ENCODE measurements at places on chromosomes 4 and X.

DNA sequence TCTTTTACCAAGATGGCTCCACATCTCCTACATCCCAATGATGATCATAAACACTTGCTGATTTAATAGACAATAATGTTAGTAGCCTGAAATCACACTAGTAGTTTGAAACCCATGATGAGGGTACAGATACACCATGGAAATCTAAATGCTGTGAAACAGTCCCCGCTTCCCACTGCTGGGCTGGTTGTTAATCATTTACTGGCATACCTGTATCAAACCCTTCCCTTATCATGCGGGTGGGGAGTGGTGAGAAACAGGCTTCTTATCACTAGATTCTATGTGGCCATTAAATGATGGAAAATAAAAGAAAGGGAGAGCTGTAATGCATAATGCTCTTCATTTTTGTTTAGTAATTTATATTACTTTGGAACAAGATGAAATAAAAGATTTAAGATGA lies 21.9 kb downstream of the MAOA start:
- DNase-seq: no peak

DNA sequence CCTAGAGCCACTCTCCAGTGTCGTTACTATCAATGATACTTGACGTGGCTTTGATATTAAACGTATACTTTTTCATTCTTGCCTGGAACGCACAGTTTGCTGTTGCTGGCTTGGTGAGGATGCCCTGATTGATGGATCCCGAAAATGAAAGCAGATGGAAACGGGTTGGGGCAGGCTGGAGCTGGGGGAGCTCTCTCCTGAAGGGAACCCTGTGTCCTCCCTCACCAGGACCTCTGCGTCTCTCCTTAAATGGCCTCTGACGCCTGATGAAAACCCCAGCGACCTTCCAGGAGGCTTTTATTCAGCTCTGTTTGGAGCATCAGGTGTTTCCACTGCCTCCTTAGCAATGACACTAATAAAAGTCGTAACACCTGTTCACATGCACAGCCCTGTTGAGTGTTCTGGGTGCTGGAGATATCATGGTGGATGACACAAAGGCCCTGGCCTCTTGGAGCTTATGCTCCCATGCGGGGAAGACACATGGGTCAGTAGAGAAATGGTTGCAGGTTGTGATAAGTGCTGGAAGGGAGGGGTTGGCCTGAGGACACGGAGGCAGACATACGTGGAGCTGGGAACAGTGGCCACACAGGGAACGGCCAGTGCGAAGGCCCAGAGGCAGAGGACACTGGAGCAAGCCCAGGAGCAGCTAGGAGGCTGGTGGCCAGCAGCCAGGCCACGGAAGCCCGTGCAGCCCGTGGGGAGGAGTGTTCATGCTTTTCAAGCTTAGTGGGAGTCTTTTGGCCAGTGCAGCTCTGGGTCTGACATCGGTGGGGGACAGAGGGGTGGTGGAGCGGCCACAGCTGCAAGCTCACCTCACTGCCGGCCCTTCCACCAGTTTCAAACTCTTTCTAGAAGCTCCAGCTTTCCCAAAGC lies 7.5 kb downstream of the MSANTD1 start:
- no peak for DNase-seq

GRCh38 chr4:14277505-14277904 lies 650.0 kb upstream of the BOD1L1 start:
- no peak for DNase-seq

- DNase-seq: no peak
These were observed 1.0 kb upstream of the HMX1 start for GRCh38 chr4:8872402-8873291.

DNA sequence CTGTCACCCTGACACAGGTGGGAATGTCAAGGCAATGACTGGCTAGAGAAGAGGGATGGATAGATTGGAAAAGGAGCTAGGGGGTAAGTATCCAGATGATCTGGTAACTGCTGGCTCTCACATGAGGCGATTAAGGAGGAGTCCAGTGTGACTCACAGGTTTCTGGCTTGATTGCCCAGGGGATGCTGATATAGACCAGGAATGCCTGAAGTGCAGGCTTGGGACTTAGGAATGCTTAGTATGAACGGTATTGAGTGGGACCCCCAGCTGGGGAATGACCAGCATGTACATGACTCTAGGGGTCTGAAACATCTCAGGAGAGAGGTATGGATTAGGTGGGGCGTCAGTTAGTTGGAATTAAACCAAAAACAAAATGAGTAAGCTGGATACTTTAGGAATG lies 65.8 kb upstream of the PRPS1 start:
- DNase-seq: no peak

DNA sequence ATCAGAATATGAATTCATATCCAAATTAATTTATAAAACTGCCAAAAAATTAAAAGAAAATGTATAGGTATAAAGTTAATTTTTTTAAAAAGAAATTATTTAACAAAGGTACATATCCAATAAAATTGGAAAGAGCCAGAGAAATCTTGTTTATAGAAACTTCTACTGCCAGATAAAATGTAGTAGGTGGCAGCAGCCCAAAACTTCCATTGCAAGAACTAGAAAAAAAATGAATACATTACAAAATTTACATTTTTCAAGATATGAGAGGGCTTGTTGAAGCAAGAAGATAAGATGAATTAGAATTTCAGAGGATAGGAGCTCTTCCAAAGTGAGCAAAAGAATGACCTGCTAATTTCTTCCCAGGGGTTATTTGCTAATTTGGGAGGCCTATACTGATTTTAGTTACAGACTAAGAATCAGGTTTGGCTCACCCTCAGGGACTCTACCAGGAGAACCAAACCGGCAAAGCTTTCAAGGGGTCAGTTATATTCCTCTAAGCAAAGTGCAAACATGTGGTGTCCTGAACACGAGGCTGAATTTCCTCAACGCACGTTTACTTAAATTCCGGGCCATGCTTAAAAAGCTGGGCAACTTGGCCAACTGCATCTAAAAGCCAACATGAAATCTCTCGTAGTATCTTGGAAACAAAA lies 17.5 kb downstream of the ANKRD50 start:
- no peak for DNase-seq

- no peak for DNase-seq
These were observed 127.1 kb downstream of the SLC7A11 start for GRCh38 chr4:138115053-138115452.

DNA sequence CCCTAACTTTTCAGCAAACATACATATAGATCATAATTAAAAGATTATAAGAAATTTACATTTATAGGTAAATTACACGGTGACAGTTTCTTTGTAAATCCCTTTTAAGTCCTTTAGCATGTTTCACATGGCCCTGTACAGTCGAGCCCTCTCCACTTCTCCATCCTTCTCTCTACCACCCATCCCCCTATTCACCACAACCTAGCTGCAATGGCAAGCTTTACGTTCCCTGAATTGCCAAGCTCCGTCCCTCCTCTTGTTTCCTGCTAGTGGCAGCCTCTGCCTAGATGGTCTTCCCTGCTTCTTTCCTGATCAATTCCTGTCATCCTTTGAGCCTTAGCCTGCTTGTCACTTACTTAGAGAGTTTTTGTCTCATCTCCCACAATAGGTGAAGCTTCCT lies 116.2 kb downstream of the TMA16 start:
- DNase-seq: no peak

GRCh38 chr4:155712846-155713245 lies 46.0 kb upstream of the GUCY1B1 start:
- DNase-seq: no peak

GRCh38 chr4:183099537-183100297 lies 660 bp downstream of the WWC2 start:
- DNase-seq: peak; percentile 71

GRCh38 chr4:151184523-151185458 lies 85.4 kb downstream of the RPS3A start:
- no peak for DNase-seq

- no peak for DNase-seq
These were observed 212.5 kb upstream of the NOCT start for GRCh38 chr4:138803051-138803450.

DNA sequence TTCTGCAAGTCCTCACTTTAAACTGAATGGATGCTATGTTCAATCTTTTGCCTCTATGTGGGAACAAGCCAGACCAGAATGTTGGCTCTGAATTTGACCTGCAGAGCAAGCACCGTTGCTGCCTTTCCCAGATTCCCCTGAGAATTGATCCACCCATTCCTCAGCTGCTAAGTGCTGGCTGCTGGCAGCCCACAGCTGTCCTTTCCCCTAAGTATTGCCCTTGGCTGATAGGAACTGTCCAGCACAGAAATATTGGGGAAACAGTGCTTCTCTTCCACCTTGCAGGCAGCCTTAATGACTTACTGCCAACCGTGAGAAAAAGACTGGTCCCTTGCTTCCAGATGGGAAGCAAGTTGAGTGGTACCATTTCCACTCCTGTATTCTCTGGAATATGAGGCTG lies 475.9 kb downstream of the PDHA2 start:
- peak; percentile 61 for DNase-seq

DNA sequence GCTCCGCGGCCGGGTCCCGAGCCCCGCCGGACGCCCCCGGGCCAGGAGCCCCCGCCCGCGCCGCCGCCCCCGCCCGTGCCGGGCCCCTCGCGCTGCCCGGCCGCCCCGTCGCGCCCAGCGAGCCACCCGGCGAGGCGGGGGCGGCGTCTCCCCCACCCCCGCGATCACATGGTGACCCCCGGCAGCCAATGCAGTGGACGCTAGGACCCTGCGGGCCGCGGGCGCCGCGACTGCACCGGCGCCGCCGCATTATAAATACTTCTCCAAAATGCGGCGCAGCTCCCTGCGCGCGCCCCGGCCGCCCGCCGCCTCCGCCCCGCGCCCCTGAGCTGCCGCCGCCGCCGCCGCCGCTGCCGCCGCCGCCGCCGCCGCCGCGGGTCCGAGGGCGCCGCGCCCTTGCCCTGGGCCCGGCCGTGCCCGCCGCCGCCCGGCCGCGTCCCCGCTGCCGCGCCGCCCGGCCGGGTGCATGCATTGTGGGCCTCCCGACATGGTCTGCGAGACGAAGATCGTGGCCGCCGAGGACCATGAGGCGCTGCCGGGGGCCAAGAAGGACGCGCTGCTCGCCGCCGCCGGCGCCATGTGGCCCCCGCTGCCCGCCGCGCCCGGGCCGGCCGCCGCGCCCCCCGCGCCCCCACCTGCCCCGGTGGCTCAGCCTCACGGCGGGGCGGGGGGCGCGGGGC lies at the start of gene NAT8L:
Gene NAT8L (plus strand): TSS at position 282 of the 680 bp plus-strand sequence. CDS start 185 bp downstream, at position 467.
- DNase-seq: peak; percentile 72

- DNase-seq: no peak
These were observed 146.0 kb upstream of the FRMPD4 start for GRCh38 chrX:11992271-11992670.
